ENCODE measurements at places on chromosomes 6 and 20. TPM values are rescaled to one million over a fixed set of nuclear protein-coding genes. Genes with fewer than 3 reads are reported as not detected.
A peak's percentile ranks its signal among the peaks of the same experiment; 100 is the strongest.

- DNase-seq: no peak
Measured at GRCh38 chr20:49282584-49283171, 4.8 kb upstream of the ZNFX1 start.

DNA sequence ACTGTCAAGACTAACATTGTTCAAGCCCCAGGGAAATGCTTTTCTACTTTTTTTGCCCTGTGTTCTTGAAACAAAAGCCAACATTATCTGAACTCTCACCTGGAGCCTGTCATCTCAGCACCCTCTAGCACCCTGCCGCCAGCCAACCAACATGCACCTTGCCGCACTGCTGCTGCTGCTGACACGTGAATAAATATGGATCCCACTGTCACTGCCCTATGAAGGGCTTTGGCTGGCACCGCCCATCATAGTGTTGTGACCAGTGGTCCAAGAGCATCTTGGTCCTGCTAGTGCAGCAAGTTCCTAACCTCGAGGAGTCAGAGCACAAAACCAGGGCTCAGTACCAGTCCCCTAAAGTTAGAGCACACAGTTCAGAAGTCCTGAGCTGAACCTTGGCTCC, 41.6 kb downstream of the CENPW start:
- no peak for DNase-seq

DNA sequence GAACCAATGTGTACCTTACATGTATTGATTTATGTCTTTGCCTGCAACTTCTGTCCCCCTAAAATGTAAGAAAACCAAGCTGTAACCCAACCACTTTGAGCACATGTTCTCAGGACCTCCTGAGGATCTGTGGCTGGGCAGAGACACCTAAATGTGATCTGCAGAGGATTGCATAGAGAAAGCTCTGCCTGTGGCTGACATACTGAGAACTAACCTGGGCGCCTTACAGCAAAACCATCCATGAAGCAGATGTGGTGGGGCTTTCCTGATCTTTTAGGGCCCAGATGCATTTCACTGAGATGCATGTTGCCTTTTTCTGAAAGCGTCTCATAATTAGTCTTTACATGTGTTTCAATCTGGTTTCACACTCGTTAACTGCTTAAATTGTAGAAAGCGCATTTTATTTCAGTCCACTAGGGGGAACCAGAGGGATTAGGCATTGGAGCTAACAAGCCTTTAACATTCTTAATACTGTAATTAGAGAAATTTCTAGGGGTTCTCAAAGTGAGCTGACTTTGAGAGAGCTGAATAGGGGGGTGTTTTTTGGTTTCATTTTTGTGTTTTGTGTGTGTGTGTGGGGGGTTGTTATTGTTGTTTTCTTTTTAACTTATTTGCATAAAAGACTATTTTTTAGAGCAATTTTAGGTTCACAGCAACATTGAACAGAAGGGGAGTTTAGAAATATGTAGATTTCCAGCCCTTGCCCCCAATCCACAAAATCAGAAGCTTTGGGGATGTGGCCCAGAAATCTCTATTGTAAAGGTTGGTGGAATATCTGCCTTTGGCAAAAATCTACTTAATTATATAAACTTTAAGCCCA, 50.9 kb upstream of the FAM184A start:
- no peak for DNase-seq

DNA sequence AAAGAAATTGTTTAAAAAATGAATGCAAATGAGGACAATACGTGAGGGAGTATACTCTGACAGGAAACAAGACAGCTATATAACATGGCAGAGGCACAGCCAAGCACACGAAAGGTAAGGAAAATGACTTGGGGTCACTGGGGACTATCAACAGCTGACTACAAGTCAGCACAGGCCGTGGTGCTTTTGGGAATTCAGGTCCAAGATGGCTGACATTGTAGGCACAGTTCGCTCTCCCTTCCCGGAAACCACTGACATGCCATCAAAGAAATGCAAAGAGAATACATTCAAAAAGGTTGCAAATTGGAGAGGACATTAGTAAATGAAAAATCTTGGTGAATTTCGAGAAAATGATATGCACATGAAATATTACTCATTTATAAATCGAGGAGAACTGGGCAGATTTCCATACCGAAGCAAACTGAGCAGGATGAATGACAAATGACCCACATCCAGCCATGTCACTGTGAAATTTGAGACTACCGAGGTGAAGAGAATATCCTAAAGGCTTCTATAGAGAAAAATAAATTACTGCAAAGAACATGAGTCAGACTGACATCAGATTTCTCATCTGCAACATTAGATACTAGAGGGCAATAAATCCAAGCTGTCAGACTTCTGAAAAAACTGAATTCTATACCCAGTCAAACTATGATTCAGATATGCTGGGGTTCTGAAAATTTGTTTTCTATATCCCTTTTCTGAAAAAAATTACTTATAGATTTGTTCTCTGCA, 391.1 kb downstream of the BTBD9 start:
- no peak for DNase-seq

GRCh38 chr6:19470333-19470732, 366.8 kb upstream of the ID4 start:
- no peak for DNase-seq

DNA sequence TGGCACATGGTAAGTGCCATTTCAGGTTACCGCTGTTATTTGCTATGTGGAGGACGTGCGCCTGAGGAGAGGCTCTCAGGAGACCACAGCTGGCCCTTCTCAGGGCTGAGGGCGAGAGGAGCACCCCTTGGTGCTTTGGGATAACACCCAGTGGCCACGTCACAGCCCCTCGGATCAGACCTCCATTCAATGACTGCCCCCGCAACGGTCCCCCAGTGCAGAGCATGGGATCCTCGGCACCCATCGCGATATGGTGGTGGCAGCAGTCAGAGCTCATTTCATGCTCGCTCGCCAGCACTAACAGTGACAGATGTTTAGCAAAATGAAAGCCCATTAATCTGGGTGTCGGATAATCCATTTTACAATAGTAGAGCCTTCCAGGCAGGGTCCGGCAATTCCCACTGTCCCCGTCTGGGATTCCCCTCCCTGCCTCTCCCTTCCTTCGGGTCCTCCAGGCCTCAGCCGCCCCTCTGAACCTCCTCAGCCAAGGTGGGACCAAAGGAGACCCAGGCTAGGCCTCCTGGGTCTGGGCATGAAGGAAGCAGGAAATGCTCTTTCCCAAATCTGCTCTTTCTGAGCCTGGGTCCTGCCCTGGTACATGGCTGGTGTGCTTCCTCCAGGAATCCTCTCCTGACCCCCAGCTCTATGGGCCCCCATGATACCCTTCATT, 117.1 kb downstream of the GRM4 start:
- DNase-seq: no peak

GRCh38 chr6:150435832-150436231, 67.0 kb downstream of the IYD start:
- DNase-seq: no peak

GRCh38 chr6:35259948-35260590, 534 bp downstream of the ZNF76 start:
- DNase-seq: peak; percentile 92

IL17A gene
- polyA plus RNA-seq: not detected

ZNF337 gene
- polyA plus RNA-seq: 9.2 TPM

SLC17A3 gene
- polyA plus RNA-seq: 149 TPM

Measured in kidney (tissue), 22 donors.